Brain (organoid and tissue), 16 donors: ENCODE measurements at places on chromosomes 3 and 15.

DNA sequence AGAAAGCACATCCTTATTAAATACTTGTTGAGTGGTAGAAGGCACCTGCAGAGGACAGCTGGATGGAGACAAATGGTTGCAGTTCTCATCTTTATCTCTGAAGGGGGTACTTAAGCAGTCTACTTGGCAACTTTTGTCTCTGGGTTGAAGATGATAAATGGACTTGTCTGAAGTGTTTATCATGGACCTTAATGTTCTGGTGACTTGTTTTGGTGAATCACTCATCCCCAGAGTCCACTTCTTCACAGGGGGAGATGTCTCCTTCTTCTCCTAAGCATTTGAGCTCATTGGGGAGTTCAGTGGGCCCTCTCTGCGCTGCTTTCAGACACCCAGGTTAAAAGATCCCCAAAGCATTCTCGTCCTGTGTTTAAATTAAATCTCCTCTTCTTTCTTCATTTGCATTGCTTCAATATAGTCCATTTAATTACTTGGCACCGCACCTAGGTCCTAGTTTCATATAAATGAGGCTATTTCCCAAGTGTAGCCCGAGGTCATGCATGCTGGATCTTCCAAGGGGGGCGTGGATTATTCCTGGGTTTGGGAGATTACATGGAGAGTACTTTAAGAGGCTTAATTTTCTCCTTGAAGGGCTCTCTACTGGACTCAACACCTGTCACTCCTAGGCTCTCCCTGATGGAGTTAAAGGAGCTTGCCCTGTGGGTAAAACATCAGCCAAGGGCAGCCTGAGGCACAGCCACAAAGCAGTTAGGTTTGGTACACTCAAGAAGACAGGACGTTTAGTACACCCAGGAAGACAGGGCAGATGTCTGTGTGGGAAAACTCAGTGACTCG, 239.3 kb upstream of the C2CD4B start:
- no peak for DNase-seq

- DNase-seq = no peak
These were observed 46.6 kb downstream of the XXYLT1 start for GRCh38 chr3:195224156-195224979.

DNA sequence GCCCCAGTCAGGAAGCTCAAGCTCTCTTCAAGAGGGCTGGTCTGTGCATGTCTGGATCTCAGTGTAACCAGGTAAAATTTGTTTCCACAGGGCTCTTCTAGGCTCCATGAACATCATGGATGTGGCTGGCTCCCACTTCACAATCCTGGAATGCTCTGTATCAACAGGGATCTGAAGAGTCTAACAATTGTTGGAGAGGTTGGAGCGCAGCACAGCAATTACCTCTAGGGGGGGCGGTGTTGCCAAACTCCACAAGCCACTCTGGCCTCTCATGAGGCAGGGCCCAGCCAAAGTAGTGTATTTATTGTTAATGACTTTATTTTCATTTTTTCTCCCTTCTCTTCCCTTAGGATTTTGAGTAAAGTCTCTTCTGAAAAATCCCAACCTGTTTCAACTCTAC, 6.1 kb upstream of the EIF2B5 start:
- no peak for DNase-seq

DNA sequence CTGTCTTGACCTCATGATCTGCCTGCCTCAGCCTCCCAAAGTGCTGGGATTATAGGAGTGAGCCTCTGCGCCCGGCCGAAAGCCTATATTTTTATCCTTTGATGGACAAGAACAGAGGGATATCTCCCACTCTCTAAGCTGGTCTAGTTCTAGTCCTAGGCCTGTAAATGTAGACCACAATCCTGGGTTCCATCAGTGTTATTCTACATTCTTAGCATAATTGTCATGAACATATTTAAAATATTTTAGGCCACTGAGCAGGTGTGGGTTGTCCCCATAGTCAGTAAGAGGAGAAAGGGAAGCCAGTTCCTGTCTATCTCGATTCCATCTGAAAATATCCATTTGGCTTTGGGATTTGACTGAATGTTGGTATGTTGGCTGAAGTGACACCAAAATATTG, 118.1 kb downstream of the EBLN2 start:
- DNase-seq = no peak

GRCh38 chr3:46942481-46943236, 33.9 kb downstream of the CCDC12 start:
- no peak for DNase-seq
